ENCODE measurements at places on chromosomes 3 and 15.

GRCh38 chr15:47971637-47972036 is 149.2 kb upstream of the SLC24A5 start:
- no peak overlapping the region for H3K4me3 ChIP-seq
- no peaks in the 10 kb centered on the region for H3K4me1 ChIP-seq
- no peaks in the 10 kb centered on the region for H3K27me3 ChIP-seq
- H3K36me3 ChIP-seq, result no peaks in the 10 kb centered on the region
- no peak for DNase-seq

DNA sequence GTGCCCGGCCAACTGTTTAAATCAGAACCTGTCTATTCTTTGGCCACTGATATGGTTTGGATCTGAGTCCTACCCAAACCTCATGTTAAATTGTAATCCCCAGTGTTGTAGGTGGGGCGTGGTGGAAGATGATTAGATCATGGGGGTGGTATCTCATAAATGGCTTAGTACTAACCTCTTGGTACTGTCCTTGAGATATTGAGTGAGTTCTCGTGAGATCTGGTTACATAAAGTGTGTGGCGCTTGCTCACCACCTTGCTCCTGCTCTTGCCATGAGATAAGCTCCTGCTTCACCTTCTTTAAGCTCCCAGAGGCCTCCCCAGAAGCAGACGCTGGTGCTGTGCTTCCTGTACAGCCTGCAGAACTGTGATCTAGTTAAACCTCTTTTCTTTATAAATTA is 42.4 kb downstream of the REC114 start:
- peaks cover 26% of the 10 kb centered on the region for H3K27me3 ChIP-seq
- H3K4me1 ChIP-seq, result no peaks in the 10 kb centered on the region
- DNase-seq, result no peak
- H3K4me3 ChIP-seq, result no peak overlapping the region
- no peak overlapping the region for H3K27ac ChIP-seq
- peaks cover 3% of the 10 kb centered on the region for H3K36me3 ChIP-seq

GRCh38 chr15:80662129-80662528 is 33.0 kb upstream of the ABHD17C start:
- DNase-seq, result no peak
- no peaks in the 10 kb centered on the region for H3K36me3 ChIP-seq
- no peak overlapping the region for H3K4me3 ChIP-seq

GRCh38 chr3:14774431-14774830 is 44.3 kb upstream of the FGD5 start:
- no peaks in the 10 kb centered on the region for H3K36me3 ChIP-seq
- no peak overlapping the region for H3K27ac ChIP-seq
- peaks cover 58% of the 10 kb centered on the region for H3K27me3 ChIP-seq
- H3K4me3 ChIP-seq, result no peak overlapping the region
- no peak for DNase-seq

- no peak overlapping the region for H3K27ac ChIP-seq
- DNase-seq, result no peak
- H3K4me3 ChIP-seq, result no peak overlapping the region
- no peaks in the 10 kb centered on the region for H3K4me1 ChIP-seq
- H3K27me3 ChIP-seq, result peaks cover 27% of the 10 kb centered on the region
These were observed 141.3 kb upstream of the PROK2 start for GRCh38 chr3:71926262-71926600.

All from central memory CD8-positive, alpha-beta T cell (primary cell).